ENCODE measurements at places on chromosomes 2 and 18. TPM values are rescaled to one million over a fixed set of nuclear protein-coding genes. Genes with fewer than 3 reads are reported as not detected.

GRCh38 chr2:142885543-142885942, 8.1 kb downstream of the KYNU start:
- no peak for ATAC-seq

- ATAC-seq, result peak; percentile 66
Observed at GRCh38 chr2:239630618-239631286, 229.9 kb upstream of the HDAC4 start.

GRCh38 chr2:239381709-239382134, 19.1 kb downstream of the HDAC4 start:
- peak; percentile 43 for ATAC-seq

GRCh38 chr18:70459731-70460130, 170.9 kb downstream of the SOCS6 start:
- no peak for ATAC-seq

DNA sequence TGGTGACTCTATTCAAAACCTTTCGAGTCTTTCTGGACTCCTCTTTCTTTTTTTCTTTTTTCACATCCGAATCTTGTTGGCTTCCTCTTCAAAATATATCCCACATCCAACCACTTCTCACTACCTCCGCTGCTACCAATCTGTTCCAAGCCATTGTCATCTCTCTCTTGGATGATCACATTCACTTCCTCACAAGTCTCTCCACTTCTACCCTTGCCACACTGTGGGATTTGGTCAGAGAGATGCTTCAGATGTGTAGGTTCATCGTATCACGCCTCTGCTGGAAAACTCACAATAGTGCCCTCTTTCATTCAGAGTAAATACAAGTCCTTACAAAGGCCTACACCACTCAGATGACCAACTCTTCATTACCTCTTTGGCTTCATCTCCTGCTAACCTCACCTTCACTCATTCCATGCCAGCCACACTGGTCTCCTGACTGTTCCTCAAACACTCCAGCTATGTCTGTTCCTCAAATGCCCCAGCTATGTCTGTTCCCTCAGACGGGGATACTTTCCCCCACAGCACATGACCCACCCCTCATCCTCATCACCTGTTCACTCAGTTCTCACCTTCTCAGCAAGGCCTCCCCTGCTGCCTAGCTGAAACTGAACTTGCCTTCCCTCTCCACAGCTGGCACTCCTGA, 67.2 kb upstream of the PELI1 start:
- ATAC-seq, result no peak

GRCh38 chr18:49849331-49850217, 36.2 kb upstream of the ACAA2 start:
- ATAC-seq, result peak; percentile 40

GRCh38 chr2:228131833-228132232, 49.7 kb downstream of the SPHKAP start:
- no peak for ATAC-seq

- no peak for ATAC-seq
Observed at GRCh38 chr18:58183226-58183625, 139.2 kb downstream of the NEDD4L start.

DNA sequence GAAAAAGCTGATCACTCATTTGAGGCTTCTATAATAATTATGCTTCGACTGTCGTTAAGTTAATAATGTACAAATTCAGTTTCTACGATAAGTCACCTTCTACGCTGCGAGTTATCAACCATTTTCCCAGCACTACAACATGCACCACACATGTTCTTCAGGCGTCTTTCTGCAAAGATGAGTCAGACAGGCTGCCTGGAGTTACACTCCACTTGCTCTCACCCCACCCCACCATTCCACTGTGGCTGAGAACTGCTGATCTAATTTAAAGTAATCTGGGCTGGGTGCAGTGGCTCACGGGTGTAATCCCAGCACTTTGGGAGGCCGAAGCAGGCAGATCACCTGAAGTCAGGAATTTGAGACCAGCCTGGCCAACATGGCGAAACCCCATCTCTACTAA, 218.6 kb downstream of the DYM start:
- ATAC-seq, result no peak

DNA sequence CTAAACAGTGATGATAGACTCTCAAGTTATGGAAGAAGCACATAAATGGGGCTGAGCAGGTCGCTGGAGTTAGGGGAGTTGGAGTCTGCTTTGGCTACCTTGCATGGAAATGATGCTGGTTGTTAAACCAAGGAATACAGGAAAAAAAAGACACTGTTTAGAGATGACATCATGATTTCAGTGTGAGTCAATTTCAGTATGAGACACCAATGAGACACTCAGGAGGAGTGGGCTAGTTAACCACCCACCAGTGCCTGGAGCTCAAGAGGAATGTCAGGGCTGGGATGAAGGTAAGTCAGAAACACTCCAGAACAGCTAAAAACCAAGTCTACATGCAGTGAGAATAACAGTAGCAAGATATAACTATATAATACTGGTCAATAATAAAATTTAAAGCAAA, 303.6 kb downstream of the SOX11 start:
- no peak for ATAC-seq

GRCh38 chr18:74413836-74414235, 43.3 kb downstream of the DIPK1C start:
- ATAC-seq, result no peak

- ATAC-seq, result no peak
Observed at GRCh38 chr2:36609507-36609906, 11.5 kb upstream of the FEZ2 start.

GRCh38 chr2:71822463-71822862, 325.2 kb downstream of the CYP26B1 start:
- no peak for ATAC-seq

DNA sequence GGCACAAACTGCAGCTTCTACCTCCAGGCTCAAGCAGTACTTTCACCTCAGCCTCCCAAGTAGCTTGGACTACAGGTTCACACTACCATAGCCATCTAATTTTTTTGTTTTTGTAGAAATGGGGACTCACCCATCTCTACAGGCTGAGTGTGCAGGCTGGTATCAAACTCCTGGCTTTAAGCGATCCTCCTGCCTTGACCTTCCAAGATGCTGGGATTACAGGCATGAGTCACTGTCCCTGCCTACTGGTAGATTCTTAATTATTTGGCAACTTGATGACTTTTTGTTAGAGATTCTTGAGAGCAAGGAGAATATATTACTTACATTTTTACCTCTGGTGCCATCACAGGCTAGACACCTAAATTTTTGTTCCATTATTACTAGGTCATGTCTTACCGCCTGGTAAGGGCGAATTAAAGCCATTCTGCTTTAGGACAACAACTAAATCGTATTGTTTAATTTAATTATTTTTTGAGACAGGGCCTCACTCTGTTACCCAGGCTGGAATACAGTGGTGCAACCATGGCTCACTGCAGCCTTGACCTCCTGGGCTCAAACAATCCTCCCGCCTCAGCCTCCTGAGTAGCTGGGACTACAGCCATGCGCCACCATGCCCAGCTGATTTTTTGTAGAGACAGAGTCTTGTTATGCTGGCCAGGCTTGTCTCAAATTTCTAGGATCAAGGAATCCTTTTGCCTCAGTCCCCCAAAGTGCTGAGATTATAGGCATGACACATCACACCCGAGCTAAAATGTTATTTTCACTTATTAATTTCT, 15.7 kb downstream of the DYNC1I2 start:
- no peak for ATAC-seq

GRCh38 chr2:2796207-2796606, 465.1 kb upstream of the MYT1L start:
- no peak for ATAC-seq

DNA sequence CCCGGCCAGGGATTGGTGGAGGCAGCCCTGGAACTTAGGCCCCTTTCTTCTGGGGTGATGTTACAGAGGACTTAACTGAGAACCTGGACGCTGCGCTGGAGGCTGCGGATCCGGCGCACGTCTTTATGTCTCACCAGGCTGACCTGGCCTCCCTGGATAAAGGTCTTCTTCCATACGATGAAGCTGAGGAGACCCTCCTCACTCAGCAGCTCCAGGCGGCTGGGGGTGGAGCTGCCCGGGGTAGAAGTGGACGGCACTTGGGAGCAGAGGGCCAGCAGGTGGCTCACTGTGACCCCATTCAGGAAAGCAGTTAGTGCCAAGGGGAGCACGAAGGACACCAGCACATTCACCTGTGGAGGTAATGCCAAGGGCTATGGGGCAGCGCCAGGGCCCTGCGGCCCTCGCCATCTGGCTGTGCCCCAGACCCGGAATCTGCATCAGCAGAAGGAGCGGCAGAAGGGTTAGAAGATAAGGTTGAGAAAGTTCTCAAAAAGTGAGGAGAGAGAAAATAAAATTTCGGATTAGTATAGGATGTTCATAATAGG, 8.0 kb downstream of the NTSR2 start:
- ATAC-seq, result no peak

DNA sequence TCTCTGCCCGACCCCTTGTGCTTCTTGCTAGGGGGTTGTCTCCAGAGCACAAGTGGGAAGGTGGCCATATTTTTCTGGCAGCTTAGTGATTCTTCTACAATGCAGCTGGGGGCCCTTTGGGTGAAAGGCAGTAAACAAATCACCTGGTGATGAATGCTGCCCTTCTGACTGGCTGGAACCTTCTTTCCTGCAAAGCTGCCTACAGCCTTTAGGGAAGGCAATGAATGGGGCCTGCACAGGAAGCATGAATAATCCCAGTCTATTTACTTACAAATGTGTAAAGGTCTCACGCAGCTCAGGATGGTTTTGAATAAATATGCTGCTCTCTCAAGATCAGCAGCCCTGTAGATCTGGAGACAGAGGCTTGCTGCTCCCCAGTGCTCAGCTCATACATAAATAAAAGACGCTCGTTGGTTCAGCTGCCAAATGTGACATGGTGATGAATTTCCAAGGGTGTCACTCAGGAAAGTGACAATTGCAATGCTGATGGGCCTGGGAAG, 289.2 kb downstream of the TDRD15 start:
- ATAC-seq, result no peak

- ATAC-seq, result no peak
Observed at GRCh38 chr2:174878537-174879147, 114.4 kb upstream of the CHRNA1 start.

DNA sequence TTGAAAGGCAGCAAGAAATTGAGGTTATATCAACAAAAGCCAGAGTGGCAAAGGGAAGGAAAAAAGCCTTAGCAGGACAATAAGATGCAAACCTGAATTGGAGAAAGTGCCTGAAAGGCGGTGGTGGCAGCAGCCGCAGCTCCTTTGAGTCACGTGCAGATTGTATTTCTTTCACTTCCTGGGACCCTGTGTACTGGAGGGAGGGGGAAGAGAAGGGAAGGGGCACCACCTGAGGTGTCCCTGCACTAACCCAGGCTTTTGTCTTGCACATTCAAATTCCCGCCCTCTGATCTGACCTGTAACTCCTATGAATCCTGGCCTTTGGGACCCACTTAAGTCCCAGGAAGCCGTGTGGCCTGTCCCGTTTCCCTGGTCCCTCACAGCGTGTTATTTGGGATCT, 326.1 kb upstream of the SKOR2 start:
- no peak for ATAC-seq

DNA sequence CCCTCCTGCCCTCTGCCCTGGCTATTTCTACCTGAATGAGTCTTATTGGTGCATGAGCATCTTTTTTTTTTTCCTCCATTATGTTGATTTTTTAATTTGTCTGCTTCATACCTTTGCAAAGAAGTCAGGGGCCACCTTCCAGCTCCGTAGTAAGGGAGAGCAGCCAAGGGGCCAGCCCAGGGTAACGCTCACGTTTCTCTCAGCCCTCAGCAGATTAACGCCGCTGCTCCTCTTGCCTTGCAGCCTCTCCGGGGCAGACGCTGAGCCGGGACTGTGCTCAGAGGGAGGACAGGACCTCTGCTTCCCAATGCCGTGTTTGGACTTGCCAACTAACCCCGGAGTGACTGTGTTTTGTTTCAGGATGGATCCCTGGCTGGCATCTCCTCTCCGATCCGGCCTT, 241.7 kb downstream of the ATAD2B start:
- no peak for ATAC-seq

- no peak for ATAC-seq
Observed at GRCh38 chr18:76162886-76163285, 332.2 kb downstream of the ZNF516 start.

DNA sequence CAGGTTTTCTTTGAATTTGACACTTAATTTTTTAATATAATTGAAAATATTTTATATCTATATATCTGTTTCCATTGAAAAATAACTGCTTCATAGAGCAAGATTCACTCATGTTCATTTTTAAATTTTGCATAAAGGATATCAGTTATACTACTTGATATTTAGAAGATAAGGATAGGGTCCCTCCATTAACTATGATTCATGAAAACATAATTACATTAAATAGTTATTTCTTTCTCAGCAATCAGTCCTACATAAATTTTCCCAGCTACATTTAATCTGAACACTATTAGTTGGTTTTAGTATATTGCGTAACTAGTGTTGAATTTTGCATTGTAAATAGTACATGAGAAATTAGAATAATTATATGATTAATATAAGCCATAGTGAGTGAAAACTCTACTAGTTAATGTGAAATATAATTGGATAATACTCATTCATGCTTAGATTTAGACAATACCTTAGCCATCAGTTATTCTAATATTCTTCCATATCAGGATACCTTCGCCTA, 42.7 kb downstream of the LRP1B start:
- ATAC-seq, result no peak

DNA sequence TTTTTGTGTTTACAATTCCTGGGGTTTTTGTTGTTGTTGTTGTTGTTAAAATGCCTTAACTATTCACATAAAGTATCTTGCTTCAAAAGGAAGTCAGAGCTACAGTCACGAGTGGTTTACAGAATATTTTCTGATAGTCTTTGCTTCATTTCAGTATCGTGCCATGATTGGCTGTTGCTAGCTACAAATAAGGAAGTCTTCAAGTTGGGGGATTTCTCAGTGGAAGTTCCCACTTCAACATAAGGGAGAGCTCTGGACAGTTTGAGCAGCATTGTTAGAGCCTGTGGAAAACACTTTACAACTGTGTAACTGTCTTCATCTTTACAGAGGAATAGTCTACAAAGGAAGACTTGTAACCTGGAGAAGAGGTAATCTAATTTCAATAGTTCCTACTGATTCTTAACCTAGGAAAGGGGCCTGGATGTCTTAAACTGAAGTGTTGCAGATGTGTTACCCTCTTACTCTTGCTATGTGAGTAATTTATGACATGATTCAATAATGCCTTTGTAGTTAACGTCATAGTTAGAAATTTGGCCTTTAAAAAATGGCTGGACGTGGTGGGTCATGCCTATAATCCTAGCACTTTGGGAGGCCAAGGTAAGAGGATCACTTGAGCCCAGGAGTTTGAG, 23.4 kb upstream of the TANK start:
- peak; percentile 79 for ATAC-seq

DNA sequence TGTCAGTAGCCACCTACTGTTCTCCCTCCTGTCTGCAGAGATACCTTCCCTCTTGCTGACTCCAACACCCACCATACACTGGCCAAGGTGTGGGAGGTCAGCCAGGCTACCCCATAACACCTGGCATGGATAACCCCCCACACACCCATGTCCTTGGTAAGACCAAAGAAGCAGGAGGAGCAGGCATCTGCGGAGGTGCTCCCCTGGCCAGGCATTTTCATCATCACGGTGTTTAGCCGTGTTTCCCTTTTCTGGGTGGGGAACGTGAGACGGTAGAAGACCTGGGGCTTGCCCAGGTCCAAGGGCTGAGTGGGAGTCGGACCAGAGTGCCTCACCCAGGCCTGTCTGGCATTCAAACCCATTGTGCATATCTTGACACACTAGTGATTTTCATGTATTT, 150.3 kb downstream of the SMAD7 start:
- ATAC-seq, result no peak

ALLC gene
- not detected for total RNA-seq

TUBB8B gene
- not detected for total RNA-seq

PDE1A gene
- not detected for total RNA-seq

RTKN gene
- 3.1 TPM for total RNA-seq

MROH2A gene
- total RNA-seq, result not detected

PTMA gene
- 1,845 TPM for total RNA-seq

CYP27C1 gene
- total RNA-seq, result not detected

CCDC85A gene
- not detected for total RNA-seq

LRATD1 gene
- not detected for total RNA-seq

DOK1 gene
- total RNA-seq, result 32.4 TPM

SNORC gene
- total RNA-seq, result 3.1 TPM
